ENCODE measurements at places on chromosomes 1 and 21.

DNA sequence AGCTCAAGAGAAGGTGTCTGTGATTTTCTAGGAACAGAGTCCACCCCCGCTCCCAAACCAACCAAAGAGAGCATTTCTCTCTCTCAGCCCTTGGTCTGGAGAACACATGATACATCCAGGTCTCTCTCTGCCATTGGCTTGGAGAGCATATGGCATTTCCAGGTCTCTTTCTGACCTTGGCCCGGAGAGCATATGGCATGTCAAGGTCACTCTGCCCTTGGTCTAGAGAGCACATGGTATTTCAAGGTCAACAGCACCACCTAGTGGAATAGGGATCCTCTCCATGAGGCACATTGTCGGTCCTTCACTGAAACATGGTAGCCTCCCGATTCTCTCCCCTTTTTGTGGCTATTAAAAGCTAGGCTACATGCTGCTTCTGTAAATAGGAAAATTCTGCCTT lies 437.7 kb upstream of the OLFM3 start:
- DNase-seq: peak; percentile 48

DNA sequence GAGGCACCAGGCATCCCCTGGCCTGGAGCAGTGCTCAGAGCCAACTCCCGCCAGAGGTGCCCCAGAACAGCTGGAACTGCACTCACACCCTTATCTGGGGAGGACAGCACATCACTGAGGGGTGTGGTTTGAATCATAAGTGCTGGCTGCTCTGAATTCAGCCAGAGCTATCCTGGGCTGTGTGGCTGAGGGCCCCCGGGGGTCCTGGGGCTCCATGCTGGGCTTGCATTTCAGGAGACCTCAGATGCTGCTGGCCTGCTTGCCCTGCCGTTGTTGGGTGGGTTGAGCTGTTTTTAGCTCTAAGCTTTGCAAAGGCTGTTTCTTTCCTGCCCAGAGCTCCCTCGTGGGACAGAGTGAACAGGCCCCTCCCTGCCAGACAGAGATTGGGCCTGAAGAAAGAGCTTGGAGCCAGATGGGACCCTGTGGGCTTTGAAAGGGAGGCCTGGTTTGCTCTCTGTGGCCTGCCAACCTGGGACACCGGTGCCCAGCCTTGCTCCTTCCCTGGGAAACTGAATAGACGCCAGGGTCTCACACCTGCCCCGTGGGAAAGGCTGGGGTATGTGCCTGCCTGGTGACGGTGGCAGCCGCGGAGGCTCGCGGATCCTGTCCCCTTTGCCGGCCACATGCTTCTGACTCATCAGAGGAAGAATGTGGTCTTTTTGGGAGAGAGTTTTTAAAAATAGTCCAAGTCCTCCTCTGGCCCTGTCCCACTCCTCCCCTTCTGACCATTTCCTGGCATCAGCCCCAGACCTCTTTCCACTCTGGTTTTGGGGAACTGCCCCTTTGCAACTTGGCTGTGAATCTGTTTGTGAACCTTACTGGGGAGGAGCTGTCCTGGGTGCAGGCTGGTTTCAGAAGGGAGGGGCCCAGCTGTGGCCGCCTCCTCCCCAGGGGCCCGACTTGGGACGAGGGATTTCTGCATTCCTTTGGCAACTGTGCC lies 30.0 kb downstream of the ARHGEF10L start:
- peak; percentile 90 for DNase-seq

- DNase-seq: peak; percentile 30
These were observed 3.7 kb downstream of the FASLG start for GRCh38 chr1:172662464-172663109.

DNA sequence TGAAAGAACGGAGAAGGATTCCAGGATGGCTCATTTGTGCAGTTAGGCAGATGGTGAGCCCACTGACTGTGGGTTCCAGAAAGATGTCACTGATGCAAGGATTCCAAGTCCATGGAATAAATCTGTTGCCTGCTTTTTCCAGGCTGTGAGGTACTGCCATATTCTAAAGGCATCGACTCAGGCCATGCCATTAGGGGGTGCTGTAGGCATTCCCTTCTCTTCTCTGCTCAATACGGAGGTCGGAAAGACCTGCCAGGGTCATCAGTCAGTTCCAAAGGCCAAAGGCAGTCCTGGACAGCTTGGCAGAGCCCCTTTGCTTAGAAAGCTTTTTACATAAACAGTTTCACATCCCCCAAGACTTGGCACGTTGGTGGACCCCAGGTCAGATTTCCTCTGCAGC lies 31.7 kb upstream of the TMEM125 start:
- DNase-seq: peak; percentile 93

GRCh38 chr21:42440187-42440792 lies 36.6 kb downstream of the UBASH3A start:
- DNase-seq: no peak

DNA sequence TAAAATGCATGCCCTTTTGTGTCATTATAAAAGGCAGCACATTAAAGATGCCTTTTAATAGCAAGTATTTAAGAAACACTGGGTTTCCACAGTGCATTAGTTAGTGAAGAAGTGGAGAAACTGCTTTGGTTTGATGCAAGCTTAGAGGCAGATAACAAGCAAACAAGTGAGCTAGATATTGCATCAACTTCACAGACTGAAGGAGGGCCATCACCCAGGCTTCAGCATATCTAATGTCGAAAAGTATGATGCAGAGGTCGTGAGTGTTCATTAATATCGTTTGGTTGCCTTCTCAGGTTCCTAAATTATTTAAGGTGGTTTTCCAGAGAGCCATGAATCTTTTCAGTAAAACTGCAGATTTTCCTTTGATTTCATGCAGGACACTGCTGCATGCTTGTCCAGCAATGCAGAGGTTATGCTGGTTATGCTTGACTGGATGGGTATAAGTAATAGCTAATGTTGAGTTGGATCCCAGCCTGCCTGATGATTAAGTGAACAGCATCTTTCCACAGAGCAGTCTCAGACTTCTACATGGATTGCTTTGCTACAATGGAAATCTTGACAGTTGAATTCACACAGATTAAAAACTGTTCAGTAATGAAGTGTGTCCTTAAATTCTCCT lies 69.7 kb upstream of the IPO9 start:
- DNase-seq: no peak

GRCh38 chr1:43947874-43948437 lies 1.2 kb downstream of the IPO13 start:
- peak; percentile 59 for DNase-seq

DNA sequence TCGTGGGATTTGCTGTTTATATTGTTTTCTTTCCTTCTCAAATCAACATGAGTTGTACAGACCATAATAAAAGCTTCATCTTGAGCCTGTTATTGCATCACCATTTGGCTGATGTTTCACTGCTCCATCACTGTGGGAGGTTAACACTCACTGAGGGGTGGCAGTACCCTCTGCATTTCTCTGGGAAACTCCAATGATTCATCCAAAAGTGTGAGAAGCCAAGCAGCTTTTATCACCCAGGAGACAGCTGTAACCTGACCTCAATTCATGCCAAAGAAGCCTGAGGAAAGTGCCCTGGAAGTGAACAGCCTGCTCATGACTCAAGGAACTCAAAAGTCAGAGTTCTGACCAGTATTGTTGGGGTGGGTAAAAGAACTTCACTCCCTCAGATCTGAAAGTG lies 84.1 kb downstream of the GPR88 start:
- DNase-seq: peak; percentile 55

- peak; percentile 70 for DNase-seq
These were observed 49.6 kb upstream of the GOLT1A start for GRCh38 chr1:204263254-204263910.

DNA sequence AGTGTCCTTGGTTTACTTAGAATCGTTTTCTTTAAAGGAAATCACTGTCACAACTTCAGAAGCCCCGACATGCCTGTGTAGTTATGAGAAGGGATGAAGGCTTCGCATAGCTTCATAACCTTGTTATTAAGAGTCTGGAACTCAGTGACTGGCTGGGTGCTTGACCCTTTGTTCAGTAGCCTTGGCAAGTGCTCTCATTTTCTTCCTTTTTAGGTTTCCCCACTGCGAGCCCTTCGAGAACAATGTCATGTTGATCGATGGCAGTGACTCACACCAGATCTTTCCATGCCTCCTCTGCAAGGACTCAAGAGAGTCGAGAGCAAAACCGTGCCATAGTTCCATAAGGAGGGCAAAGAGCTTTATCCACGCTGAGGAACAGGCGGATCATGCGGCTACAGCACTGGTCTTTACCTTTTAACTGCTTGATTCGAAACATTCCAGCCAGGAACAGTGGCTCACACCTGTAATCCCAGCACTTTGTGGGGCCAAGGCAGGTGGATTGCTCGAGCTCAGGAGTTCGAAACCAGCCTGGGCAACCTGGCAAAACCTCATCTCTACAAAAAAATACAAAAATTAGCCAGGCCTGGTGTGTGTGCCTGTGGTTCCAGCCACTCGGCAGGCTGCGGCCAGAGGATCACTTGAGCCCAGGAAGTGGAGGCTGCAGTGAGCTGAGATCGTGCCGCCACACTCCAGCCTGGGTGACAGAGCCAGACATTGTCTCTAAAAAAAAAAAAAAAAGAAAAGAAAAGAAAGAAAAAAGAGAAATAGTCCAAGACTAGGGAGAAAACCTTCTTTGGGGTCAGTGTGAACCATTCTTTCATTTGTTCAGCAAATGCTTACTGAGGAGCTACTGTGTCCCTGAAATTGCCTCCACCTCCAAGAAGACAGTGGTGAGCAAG lies 95.4 kb upstream of the ERRFI1 start:
- DNase-seq: peak; percentile 28

GRCh38 chr1:233912447-233912846 lies 8.0 kb downstream of the SLC35F3 start:
- no peak for DNase-seq

DNA sequence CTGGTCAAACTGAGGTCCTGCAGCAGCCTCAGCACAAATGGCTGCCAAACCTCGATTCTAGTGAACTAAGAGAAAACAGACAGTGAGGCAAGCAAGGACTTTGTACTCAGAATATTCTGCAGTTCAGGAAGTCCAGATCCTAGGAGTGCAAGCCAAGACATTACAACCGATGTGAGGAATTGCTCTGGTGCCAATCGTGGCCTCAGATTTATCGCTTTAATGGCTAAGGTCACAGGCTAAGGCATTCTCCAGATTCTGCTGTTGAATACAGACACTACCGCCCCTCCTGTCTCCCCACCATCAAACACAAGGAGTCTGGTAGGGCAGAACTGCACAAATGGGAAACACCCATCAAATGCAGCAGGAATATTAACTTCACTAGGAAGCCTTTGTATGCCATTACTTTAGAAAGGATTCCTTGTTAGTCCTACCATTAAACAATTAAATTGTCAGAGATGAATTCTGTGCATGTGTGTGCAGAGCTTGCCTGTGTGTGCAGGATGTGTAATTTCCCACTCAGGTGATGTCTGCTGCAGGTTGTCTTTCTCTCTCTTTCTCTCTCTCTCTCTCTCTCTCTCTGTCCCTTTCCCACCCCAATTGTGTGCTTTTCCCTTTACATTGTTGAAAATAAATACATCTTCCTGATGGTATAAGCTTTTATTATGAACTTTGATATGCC lies 9.2 kb upstream of the SERTAD4 start:
- DNase-seq: no peak

GRCh38 chr1:241972703-241973369 lies 15.3 kb downstream of the BECN2 start:
- DNase-seq: no peak

GRCh38 chr1:151373196-151373595 lies 691 bp upstream of the SELENBP1 start:
- no peak for DNase-seq

- DNase-seq: peak; percentile 31
These were observed 1343.3 kb upstream of the ADGRL2 start for GRCh38 chr1:80457409-80457808.

GRCh38 chr1:232578651-232579195 lies 51.2 kb downstream of the SIPA1L2 start:
- DNase-seq: no peak

DNA sequence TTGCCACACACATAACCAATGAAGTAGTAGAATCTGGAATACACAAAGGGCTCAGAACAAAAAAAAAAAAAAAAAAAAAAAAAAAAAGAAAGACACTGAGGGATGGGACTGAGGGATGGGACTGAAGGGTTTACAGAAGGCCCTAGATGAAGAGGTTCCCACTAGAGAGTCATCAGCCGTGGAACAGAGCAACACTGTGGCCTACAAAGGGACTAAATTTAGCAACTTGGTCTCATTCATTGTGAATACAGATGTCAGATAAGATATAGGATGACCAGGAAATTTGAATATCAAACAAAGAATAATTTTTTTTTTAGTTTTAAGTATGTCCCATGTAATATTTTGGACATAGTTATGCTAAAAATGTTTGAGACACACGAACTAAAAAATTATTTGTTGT lies 62.1 kb downstream of the GLUL start:
- DNase-seq: no peak

GRCh38 chr21:32004291-32004690 lies 131.5 kb downstream of the HUNK start:
- DNase-seq: no peak

DNA sequence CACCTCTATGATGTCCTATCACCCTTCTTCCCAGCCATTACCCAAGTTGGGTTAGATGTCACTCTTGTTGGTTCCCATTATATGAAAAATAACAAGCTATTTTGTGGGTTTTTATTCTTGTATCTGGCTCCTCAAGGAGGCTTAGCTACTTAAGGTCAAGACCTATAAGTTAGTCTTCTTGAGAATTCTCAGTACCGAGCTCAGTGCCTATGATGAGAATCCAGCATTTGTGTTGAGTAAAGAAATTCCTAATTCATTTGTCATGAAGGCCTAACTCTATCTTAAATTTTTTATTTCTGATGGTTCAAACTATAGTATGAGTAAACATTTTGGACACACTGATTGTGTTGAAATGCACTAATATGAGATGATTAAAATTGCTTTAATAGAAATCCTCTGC lies 15.9 kb downstream of the NUF2 start:
- no peak for DNase-seq

DNA sequence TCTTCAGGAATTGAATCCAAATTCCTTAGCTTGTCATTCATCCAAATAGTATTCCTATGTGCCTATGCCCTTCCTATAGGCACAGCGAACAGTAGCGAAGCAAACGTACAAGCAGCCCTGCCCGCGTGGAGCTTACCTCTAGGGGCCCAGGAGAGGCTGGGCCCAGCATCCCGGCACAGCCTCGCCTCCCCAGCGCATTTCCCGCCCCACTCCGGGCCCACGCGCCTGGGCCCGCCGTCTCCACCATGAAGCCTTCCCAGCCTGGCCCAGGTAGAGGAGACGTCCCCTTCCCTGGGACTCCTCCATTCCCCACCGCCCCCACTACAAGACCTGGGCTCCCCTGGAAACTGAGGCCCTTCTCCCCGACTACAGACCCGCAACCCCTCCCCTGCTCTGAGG lies 245 bp upstream of the TMEM269 start:
- DNase-seq: no peak
